Calu3 (cell line): ENCODE measurements at places on chromosomes 16 and 17. TPM values are rescaled to one million over a fixed set of nuclear protein-coding genes. Genes with fewer than 3 reads are reported as not detected.

CDH8 gene
- total RNA-seq: not detected in 2 replicates

TAC4 gene
- not detected in 2 replicates for total RNA-seq

DNA sequence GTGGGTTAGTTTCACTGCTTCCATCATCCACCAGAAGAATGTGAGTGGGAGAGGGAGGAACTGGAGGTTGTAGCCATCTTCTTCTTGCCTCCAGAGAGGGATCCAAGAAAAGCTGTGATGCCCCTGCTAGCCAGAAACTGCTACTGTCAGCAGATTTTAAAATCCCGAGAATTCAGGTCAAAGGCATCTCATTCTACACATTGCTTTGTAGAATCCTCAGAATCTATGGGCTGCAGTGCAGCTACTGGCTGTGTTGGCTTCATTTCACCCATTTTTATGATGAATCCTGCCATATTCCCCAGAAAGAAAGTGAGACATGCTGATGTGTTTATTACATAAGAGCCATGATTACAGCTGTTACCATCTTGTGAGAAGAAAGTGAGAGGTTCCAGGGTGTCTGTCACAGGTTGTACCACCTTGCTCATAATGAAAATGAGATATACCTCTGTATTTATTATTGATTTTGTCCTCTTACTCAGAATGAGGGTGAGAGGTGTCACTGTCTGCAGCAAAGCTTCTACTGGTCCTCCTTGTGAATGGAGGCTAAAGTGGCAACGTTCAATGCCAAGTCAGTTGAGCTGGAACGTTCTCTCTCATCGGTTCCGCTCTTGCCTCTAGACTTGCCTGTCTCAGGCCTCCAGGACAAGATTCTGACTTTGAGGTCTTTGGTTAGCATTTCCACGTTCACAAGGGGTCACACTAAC, 50.1 kb upstream of the MYH10 start:
- H3K27me3 ChIP-seq: peaks cover 42% of the 10 kb centered on the region
- no peak for DNase-seq
- H3K4me3 ChIP-seq: no peak overlapping the region
- H3K4me1 ChIP-seq: no peaks in the 10 kb centered on the region

DNA sequence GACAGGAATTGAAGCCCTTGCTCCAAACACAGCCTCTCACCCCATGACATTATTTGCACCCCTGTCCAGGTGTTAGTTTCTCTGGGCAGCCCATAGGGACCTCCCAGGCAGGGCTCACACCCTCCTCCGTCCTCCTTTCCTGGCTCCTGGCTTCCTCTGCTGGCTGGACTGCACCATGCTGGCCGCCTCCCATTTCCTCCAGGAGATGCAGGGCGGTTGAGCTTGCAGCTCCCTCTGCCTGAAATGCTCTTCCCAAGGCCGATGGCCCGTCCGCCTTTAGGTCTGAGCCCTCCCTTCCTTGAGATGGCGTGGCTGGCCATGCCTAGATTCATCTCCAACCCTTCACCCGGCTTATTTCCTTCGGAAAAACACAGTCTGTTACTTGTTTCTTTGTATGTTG, 334.8 kb downstream of the SNX29 start:
- H3K27ac ChIP-seq: no peak overlapping the region
- H3K4me1 ChIP-seq: peaks cover 18% of the 10 kb centered on the region
- no peaks in the 10 kb centered on the region for H3K36me3 ChIP-seq
- H3K4me3 ChIP-seq: no peak overlapping the region
- no peaks in the 10 kb centered on the region for H3K27me3 ChIP-seq

GRCh38 chr16:24717411-24717810, 12.0 kb upstream of the TNRC6A start:
- no peaks in the 10 kb centered on the region for H3K4me1 ChIP-seq
- no peaks in the 10 kb centered on the region for H3K27me3 ChIP-seq
- no peaks in the 10 kb centered on the region for H3K36me3 ChIP-seq
- no peak overlapping the region for H3K27ac ChIP-seq
- no peak overlapping the region for H3K4me3 ChIP-seq
- no peak for DNase-seq

DNA sequence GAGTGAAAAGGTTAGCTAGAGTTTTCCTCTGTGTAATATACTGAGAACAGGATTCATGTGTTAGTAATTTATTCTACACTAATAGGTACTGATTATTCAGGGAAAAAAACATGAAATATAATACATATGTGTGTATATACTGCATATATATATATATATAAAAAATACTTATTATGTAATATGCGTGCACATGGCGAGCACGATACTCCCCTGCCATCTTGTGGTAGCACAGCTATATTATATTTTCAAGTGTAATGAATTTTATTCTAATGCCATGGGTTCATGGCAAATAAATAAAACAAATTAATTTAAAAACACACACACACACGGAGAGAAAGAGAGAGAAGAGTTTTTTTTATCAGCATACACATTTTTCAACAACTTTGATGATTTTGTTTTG, 460.6 kb downstream of the KCNJ2 start:
- no peaks in the 10 kb centered on the region for H3K36me3 ChIP-seq
- no peak overlapping the region for H3K27ac ChIP-seq
- H3K27me3 ChIP-seq: peaks cover 25% of the 10 kb centered on the region
- no peak overlapping the region for H3K4me3 ChIP-seq
- no peak for DNase-seq

- H3K27me3 ChIP-seq: no peaks in the 10 kb centered on the region
- H3K4me3 ChIP-seq: no peak overlapping the region
- H3K4me1 ChIP-seq: peaks cover 25% of the 10 kb centered on the region
- DNase-seq: no peak
Measured at GRCh38 chr16:46923513-46924295, 39.5 kb downstream of the GPT2 start.

- peaks cover 5% of the 10 kb centered on the region for H3K27me3 ChIP-seq
- no peaks in the 10 kb centered on the region for H3K4me1 ChIP-seq
- H3K4me3 ChIP-seq: no peak overlapping the region
- no peak overlapping the region for H3K27ac ChIP-seq
Measured at GRCh38 chr17:73952480-73953205, 250.8 kb upstream of the RPL38 start.
